ENCODE measurements at places on chromosomes 6 and 20. TPM values are rescaled to one million over a fixed set of nuclear protein-coding genes. Genes with fewer than 3 reads are reported as not detected.

RSPH9 gene
- 0.48 TPM for total RNA-seq

DNA sequence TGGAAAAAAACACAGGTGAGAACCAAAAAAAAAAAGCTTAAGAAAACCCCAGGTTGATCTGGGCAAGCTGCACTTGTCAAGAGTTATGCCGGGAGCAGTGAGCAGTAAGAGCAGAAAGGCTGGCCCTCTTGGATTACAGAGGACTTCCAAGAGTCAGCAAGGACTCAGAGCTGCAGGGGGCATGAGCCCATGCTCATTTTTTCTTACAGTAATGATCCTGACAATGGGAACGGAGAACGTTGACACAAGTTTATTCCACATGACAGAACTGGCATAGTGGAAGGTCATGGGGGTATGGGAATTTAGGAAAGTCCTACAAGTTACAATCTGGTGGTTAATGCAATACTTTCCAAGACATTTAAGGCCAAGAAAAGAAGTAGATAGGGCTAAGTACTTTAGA is 256.6 kb downstream of the GMDS start:
- H3K4me3 ChIP-seq: no peak overlapping the region
- no peak for DNase-seq
- H3K27ac ChIP-seq: no peak overlapping the region
- no peaks in the 10 kb centered on the region for H3K27me3 ChIP-seq
- no peaks in the 10 kb centered on the region for H3K4me1 ChIP-seq
- H3K36me3 ChIP-seq: no peaks in the 10 kb centered on the region

HLA-DQB1 gene
- 7.7 TPM for total RNA-seq

GRCh38 chr6:20539387-20539786 is 5.1 kb downstream of the CDKAL1 start:
- no peaks in the 10 kb centered on the region for H3K36me3 ChIP-seq
- H3K27ac ChIP-seq: no peak overlapping the region
- H3K4me1 ChIP-seq: peaks cover 11% of the 10 kb centered on the region
- no peak overlapping the region for H3K4me3 ChIP-seq
- DNase-seq: no peak
- no peaks in the 10 kb centered on the region for H3K27me3 ChIP-seq

GABRR1 gene
- not detected for total RNA-seq
